LoVo (cell line): ENCODE measurements at places on chromosomes 2 and 18.

- DNase-seq = no peak
Observed at GRCh38 chr2:128547667-128548066, 229.0 kb upstream of the HS6ST1 start.

DNA sequence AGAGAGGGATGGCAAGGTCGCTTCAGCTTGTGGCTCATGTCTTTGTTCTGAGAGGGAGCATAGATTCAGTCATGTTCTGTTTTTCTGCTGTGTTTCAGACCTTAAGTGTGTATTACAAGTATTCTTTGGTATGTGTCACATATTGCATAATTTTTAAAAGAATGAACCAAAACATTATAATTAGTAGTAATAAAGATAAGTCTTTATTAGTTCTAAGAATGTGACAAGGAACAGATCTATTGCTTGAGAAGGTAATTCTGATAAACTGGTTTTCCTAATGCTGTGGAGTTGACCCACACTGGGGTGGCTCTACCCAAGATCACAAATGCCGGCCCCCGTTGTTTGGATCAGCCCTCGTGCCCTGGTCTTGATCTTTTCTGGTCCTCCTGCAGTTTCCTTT lies 124.3 kb upstream of the FOSL2 start:
- peak; percentile 29 for DNase-seq

GRCh38 chr2:224994242-224994823 lies 47.9 kb downstream of the DOCK10 start:
- DNase-seq = no peak

DNA sequence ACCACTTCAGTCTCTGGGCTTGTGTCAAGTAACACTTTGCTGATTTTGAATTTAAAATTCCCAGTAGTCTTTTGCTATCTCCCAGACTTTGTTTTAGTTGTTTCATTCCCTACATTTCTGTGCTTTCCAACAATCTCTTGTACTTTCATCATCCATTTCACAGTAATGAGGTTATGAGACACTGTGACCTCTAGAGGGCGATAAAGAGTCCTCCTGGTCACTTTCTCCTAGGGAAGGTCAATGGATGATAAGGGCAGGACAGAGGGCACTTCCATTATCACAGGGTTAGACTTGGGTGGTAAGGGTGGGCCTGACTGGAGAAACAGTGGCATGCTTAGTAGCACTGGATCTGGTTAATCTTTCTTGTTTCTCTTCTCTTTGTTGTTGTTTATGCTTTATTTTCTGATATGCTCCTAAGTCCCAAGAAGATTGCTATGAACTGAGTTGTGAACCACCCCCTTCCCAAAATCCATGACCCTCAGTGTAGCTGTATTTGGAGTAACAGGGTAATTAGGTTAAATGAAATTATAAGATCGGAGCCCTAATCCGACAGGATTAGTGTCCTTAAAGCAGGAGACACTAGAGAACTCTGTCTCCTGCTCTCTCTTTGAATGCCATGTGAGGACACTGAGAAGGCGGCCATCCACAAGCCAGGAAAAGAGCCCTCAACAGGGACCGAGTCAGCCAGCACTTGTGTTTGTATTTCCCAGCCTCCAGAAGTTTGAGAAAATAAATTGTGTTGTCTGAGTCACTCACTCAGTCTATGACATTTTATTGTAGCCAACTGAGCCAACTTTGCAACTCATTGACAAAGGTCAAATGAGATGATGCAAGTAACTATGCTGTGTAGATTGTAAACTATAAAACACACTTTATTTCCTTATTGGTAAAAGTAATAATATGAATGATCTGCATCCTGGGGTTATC lies 779.2 kb downstream of the CNTNAP5 start:
- DNase-seq = peak; percentile 15

DNA sequence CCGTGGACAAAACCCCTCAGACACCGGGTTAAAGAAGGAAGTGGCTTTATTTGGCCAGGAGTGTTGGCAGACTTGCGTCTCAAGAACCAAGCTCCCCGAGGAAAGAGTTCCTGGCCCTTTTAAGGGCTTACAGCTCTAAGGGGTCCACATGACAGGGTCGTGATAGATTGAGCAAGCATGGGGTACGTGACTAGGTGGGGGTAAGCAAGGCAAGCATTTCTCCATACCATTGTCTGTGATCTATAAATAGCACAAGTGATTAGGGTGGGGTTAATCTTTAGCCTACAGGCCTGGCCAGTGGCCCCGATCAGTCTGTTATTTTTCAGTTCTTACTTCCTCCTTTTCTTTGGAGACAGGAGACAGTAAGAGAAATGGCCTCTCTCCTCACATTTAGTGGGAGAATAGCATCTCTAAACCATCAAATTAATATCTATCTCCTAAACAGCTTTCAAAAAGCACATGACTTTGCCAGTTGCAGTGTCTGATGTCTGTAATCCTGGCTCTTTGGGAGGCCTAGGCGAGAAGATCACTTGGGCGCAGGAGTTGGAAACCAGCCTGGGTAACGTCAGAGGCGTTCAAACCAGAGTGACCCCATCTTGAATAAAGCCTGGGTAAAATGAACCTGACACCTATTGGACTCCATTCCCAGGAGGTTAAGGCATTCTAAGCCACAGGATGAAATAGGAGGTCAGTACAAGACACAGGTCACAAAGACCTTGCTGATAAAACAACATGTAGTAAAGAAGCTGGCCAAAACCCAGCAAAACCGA lies 18.3 kb upstream of the CNOT11 start:
- DNase-seq = peak; percentile 19

GRCh38 chr2:8833853-8834252 lies 3.6 kb downstream of the KIDINS220 start:
- DNase-seq = no peak

- no peak for DNase-seq
Observed at GRCh38 chr2:150063931-150064548, 423.4 kb downstream of the RND3 start.

DNA sequence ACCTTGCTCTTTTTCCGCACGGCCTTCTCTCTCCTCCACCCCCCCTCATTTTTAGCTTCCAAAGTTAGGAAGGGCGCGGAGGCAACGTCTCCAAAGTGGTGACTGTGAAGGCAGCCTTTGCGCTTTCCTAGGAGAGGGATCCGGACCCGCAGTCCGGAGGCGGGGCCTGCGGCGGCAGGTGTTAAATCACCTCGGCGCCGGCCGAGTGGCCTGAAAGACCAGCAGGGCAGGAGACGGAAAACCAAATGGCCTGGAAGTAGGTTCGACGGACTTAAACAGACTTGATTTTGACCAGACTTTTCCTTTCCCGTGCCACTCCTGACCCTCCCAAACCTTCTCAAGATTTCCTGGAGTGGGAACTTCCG lies 615 bp downstream of the GORASP2 start:
- DNase-seq = peak; percentile 52

DNA sequence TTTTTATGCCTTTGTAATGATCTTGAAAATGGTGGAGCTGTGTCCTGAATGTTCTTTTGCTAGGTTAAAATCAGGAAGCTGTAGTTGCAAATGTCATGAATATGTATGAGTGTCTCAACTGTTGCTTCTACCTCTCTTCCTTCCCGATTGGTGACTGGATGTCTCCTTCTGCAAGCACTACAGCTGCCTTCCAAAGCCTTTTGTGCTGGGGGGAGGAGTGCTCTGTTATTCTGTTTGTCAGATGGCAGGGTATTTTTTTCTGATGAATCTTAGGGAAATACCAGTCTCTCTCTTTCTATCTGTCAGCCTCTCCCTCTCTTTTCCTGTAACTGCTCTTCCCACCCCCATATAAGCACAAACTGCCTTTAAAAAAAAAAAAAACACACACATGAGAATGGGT lies 1396.3 kb upstream of the CELF4 start:
- DNase-seq = no peak

DNA sequence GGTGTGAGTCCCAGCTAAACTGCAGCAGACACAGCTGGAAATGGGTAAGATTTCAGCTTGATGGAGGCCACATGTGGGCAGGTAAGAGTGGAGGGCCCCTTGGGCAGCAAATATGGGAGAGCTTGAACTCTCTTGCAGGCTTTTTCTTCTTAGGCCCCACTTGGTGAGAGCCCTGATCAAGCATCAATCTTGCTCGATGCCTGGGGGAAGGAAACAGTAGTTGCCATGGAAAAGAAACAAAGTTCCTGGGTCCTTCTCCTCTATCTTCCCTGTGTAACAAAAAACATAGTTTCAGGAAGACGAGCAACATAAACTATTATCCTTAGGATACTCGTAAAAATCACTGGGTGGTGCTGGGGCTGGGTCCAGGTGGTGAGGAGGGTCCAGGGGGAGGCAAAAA lies 42.9 kb downstream of the KIAA1328 start:
- no peak for DNase-seq

DNA sequence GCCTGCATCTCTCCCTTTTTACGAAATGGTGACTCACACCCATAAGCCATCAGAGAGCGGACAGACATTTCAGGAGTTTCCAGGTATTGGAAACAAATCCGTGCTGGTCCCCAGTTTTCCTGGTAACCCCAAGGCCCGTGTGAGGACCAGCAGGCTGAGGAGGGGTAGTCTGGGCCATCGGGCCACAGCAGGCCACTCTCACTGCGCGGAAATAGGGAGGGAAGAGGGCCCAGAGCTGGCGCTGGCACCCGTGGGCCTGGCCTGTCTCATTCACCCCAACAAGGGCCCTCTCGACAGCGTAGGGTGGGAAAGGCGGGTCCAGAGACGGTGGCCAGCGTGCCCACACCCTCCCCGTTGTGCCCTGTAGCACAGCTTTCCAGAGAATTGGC lies 13.7 kb upstream of the FAHD2A start:
- no peak for DNase-seq

DNA sequence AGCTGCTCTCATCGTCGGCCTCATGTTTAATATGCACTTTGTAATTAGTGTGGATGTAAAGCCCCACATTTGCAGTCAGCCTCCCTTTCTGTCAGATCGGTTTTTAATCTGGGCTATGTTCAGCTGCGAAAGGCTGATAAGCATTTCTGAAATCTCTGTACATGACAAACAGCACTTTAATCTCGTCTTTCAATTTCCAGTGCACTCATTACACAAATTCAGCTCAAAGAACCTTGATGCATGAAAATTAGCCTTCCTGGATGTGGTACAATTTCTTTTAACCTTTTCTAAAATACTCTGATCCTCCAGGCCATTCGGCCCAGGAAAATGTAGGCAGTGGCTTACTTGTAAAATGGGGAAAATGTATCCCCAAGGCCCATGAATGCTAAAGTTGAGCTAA lies 265.1 kb downstream of the RND3 start:
- no peak for DNase-seq
